ENCODE measurements at places on chromosomes 2 and 18.

DNA sequence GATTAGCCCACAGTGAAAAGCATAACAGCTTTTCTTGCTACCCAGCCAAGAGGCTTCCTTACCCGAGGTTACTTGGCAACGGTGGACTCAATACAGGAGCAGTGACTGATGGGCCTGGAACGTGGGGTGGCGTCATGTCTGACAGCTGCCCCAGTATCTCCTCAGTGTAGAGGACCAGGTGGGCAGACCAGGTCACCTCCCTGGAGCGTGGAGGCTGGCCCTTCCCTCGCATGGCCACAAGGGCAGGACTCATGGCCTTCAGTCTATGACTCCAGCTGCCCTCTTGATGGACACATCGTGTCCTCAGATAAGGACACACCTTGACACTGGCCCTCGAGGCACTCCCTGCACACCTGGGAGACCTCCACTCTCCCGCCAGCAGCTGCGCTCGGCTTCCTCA, 6.4 kb downstream of the ASPRV1 start:
- no peak for DNase-seq

DNA sequence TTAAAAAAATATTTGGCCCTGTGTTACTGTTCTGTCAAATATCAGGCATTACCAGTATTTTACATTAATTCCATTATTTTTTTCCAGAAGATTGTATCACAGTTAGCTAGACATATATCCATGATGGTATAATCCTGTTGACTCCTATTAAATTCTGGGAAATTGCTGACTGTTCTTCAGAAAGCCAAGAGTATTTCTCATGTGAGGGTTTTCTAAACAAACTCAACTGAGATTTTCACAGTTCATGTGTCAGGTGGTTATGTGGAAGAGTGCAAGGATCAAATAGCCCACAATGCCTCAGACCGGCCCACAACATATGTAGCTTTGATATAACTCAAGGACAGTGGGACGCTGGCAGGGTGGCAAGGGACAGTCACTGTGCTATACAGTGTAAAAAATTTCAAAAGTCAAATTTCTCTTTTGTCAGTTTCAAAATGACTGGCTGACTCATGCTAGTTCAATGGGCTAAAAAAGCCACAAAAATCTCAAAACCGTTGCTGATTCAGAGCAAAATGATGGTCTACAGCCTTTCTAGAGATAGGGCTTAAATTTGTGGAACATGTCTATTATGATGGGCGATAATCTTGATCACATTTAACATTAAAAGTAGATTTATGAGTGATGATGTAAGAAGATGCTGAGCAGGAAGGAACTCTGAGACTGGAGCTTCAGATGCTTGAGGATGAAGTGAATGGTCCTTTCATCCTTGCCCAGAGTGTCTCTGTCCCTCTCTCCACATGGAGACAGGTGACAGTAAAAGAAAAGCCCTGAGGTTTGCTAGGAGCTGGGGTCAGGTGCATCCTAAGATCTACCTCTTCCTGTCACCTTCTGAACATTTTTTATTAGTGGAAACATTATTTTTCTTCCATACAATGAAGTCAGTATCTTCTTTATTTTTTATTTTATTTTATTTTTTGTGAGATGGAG, 175.8 kb upstream of the PIEZO2 start:
- DNase-seq: no peak

- no peak for DNase-seq
Observed at GRCh38 chr2:181642086-181642485, 14.8 kb downstream of the CERKL start.

DNA sequence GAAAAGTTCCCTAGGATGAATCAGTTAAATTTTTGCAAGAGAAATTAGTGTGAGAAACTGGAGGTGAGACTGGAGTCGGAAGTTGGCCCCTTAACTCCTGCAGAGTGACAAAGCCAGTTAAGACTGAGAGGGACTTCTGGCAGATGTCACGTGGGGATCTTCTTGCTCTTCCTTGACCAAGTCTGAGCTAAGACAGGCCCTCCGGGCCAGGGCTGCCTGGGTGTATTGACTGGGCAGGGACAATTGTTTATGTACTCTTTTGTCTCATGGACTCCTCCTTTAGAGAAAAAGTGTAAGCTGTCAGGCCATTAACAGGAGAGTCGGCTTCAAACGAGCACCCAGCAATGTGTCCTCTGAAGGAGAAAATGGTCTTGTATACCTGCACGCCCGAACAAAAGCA, 48.6 kb upstream of the RALBP1 start:
- DNase-seq: no peak

GRCh38 chr2:179692610-179693009, 168.8 kb downstream of the ZNF385B start:
- no peak for DNase-seq

GRCh38 chr2:134208825-134209224, 45.0 kb upstream of the MGAT5 start:
- DNase-seq: no peak

DNA sequence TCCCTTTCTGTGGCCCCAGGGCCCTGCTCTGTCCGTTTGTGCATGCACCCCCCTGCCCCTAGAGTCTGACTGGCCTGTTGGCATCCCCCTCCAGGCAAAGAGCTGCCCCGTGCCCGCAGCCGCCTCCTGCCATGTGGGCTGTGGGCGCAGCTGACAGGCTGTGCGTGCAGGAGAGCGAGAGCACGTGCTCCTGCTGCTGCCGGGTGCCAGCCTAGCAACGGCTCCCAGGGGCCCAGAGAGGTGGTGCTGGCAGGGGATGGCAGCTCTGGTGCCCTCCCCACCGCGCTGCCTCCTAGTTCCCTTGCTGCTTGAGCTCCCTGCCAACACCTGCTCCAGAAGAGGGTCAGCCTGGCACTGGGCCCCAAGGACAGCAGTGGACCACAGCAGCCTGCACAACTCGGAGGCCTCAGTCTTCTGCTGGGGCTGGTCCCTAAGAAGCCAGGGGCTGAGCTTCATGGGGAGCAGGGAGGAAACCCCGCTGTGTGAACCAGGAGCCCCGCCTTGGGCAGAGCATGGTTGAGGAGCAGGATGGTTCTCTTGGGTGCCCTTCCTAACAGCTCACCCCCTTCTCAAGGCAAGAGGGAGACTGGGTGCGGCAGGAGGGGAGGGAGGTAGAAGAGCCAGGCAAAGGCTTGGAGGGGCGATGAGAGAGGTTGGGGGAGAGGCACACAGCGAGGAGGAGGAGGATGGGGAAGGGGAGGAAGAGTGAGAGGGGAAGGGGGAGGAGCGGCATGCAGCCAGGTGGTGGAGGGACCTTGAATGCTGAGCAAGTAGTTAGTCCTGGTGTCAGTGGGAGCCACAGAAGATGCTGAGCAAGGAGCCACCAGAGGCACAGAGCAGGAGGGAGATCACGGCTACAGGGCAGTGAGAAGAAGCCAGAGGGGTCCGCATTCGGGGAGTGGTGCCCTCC, 23.8 kb upstream of the PTMA start:
- DNase-seq: no peak

DNA sequence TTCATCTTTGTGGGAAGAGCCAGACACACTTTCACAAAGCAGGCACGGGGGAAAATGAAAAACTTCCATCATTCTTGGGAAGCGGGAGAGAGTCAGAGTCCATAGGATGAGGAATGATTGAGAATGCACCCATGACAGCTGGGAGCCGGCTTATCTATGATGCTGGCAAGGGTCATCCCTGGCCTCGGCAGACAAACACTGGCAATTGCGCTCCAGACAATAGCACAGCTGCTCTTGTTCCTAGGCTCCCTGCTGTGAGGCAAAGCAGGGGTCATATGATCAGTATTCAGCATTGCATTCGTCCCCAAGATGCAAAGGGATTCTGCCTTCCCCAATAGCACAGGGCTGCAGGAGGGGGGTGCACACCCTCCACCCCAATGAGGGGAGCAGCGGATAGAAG, 33.0 kb downstream of the CYRIA start:
- DNase-seq: no peak

DNA sequence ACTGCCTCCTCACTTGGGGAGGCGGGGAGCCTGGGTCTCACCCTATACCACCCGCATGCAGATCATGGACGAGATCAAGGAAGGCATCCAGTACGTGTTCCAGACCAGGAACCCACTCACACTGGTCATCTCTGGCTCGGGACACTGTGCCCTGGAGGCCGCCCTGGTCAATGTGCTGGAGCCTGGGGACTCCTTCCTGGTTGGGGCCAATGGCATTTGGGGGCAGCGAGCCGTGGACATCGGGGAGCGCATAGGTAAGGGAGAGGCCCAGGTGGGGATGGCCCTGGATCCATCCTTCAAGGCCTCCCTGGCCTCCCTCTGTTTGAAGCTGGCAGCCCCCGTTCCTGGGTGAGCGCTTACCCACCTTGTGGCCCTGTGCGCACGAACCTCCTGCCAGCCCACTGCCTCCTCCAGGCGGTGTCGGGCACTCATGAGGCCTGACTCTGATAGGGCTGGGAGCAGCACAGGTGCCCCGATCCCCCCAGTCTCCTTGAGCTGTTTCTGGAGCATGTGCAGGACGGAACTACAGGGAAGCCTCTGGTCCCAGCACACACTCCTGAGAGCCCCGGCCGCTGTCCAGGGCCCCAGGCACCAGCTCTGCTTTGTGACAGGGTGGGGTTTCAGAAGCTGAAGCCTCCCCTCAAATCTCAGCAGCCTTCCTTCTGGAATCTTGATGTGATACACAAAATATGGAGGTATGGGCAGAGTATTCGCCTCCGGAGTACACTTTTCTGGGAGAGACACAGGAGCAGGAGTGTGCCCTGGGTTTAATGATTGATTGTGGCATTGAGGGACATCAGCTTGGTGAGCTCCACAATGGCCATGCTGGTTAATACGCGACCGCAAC, 708 bp downstream of the AGXT start:
- no peak for DNase-seq

DNA sequence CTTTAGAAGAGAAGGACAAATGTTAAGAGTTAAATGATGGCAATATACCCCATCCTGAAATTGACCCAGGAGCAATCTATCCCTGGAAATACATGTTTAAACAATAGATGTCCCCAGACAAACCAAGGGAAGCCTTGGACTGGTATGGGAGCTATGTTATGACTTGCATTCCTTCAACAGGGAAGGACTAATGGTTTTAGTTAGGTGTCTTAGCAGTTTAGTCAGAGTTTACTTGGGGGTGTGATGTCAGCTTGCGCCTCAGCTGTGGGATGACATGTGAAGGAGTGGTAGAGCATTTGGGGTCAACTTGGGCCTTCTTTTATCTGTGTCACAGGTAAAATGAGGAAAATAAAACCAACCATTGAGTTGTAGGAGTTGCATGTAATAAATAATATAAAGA, 36.8 kb downstream of the SPC25 start:
- no peak for DNase-seq

DNA sequence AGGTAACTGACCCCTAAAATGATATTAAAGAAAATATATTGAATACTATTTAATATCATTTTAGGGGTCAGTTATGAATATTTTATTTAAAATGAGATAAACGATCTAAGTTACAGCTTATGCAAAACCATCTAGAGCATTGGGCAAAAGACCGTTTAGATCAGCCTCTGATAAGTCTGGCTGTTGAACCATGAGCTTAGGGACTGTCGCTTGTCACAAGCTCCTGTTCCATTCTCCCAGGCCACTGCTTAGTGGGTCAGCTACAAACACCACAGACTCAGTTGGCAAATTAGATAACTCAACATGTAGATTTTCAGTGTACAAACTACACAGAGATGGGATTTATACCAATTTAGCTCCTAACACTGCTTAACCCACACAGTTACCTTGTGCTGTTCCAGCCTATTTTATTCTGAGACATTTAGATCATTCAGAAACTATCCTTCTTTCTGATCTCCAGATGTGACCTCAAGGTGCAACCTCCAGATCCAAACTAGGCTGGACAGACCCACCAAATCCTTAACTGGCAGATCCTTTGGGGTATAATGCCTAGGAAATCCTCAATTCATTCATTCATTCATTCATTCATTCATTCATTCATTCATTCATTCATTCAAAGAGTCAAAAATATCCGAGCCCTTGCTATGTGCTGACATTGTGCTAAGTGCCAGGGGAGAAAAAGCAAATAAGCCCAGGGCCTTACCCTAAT, 82.8 kb downstream of the HRH4 start:
- DNase-seq: no peak

DNA sequence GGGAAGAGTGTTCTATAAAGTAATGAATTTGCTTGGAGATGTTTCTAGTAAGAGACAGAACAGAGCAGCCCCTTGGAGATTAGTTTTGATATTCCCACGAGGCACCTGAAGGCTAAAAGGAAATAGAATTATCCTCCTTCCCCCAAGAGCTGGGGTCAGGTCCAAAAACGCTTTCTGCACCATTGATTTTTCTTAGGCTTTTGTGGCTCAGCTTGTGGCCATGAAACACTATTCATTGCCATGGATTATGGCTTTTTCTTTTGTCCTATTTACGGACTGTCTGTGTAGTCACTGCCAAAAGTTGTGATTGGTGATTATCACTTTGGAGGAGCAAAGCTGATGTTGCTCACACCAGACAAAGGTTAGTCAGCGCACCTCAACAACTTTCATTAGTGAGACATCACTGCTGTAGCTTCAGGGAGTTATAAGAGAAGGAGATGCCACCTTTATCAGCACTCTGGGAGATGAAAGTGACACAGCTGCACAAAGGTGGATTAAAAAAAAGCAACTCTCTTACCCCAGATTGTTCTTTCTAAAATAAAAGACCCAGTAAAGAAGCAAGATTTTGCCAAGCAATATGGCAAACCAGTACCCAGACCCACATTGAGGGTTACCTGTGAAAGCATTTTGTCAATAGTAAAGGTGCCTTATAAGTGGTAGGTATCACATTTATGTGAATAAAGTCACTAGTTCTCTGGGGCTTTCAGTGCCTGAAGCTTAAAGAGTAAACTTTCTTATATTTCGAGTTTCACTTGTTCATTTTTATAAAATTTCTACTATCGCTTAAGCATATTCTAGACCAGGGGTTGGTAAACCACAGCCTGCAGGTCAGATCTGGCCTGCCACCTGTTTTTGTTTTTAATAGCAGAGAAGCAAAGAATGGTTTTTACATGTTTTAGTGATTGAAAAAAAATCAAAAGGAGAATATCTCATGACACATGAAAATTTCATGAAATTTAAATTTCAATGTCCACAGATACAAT, 10.6 kb downstream of the CXCR4 start:
- no peak for DNase-seq

- no peak for DNase-seq
Observed at GRCh38 chr18:49697757-49698524, 115.4 kb downstream of the ACAA2 start.

- DNase-seq: no peak
Observed at GRCh38 chr18:79380816-79381806, 14.6 kb upstream of the NFATC1 start.

DNA sequence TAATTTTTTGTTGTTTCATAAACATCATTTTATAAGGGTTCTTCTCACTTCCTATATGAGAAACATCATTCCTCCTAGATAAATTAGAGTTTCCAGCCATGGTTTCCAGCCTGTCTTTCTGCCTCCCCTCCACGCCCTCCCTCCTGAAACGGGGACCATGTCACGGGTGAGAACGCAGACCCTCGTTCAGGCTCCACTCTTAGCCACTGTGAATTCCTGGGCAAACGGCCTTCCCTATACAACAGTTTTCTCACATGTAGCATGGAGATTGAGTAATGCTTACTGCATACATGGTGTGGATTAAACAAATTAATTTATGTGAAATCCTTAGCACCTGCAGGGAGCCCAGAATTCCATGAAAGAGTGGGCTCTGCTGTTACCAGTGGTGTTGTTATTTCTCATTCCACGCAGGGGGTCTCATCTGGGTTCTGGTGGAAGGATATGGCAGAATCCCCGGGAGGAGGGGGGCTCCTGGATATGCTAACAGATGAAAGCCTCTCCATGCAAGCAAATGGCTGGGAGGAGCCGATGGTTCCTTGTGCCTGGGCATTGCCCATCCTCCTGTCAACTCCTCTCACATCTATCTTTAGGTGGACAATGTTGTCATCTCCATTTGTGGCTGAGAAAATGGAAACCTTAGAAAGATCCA, 54.0 kb upstream of the TWIST2 start:
- no peak for DNase-seq

- no peak for DNase-seq
Observed at GRCh38 chr2:38097988-38098385, 22.0 kb upstream of the CYP1B1 start.
